Activated naive CD4-positive, alpha-beta T cell (primary cell): ENCODE measurements at places on chromosomes 5 and 9.

GRCh38 chr5:143771189-143771588 lies 40.8 kb upstream of the HMHB1 start:
- no peak for DNase-seq

- no peak for DNase-seq
Measured at GRCh38 chr9:102164247-102164646, 425.8 kb upstream of the GRIN3A start.

- DNase-seq = no peak
Measured at GRCh38 chr9:129141066-129142041, 30.1 kb downstream of the PTPA start.

DNA sequence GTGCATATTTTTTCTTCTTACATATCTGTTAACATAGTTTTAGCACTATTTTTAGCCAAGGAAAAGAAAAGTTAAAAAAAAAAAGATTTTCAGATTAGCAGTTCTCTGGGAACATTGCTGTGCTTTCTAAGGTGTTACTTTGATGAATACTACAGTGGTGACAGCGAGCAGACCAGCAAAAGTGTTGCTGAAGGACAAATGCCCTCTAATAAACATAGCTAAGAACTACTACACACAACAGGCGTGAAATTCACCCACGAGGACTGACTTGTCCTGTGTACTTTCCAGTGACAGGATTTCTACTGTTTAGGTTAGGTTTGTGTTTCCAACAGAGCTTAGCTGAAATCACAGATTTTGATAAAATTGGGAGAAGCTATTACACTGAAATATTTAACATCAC lies 153.8 kb downstream of the HCN1 start:
- no peak for DNase-seq

DNA sequence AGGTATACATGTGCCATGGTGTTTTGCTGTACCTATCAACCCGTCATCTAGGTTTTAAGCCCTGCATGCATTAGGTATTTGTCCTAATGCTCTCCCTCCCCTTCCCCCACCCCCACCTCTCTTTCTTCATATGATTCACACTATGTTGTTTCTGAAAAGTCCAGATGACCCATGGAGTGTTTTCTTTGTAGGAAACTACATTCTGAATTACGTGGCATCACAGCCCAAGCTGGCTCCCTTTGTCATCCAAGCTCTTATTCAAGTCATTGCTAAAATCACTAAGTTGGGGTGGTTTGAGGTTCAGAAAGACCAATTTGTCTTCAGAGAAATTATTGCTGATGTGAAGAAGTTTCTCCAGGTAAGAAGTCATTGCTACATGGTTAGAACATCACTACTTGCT lies 30.4 kb downstream of the RANBP17 start:
- DNase-seq = no peak

DNA sequence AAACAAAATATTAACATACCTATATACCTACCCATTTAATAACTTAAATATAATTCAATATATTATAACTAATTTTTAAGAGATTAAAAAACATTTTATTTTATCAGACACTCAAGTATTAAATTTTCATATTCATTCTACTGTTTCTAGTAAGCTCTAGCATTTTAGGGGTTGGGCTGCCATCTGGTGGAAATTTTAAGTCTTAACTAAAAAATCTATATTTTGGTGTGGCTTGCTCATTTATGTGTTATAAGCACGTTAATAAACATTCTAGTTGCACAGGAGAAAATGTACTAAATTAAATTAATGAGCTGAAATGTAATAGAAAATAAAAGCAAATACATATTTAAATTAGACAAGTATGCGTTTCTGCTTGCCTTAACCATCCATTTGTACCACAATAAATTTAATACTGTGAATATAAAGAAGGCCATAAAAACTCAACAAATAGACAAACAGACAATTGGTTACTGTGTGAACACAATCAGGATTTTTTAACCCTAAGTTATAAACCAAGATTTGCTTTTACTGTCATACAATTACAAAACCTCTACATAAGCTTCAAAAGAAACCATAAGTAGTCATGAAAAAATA lies 1728.3 kb upstream of the CDH9 start:
- no peak for DNase-seq

DNA sequence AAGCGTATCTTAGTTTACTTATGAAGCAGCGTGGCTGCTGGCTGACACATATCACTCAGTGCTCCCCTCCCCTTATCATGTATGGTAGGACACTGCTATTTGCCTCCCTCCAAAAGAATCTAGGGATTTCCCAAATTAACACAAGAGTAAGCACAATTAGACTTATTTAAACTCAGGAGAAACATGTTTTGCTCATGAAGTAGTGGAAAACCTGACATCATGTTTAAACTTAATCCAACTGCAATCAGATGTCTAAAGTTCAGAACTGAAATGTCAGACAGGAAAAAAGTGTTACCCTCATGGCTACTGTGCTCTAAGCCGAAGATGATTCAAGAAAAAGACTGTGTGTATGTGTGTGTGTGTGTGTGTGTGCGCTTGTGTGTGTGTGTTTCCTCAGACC lies 324.1 kb upstream of the TNC start:
- no peak for DNase-seq

DNA sequence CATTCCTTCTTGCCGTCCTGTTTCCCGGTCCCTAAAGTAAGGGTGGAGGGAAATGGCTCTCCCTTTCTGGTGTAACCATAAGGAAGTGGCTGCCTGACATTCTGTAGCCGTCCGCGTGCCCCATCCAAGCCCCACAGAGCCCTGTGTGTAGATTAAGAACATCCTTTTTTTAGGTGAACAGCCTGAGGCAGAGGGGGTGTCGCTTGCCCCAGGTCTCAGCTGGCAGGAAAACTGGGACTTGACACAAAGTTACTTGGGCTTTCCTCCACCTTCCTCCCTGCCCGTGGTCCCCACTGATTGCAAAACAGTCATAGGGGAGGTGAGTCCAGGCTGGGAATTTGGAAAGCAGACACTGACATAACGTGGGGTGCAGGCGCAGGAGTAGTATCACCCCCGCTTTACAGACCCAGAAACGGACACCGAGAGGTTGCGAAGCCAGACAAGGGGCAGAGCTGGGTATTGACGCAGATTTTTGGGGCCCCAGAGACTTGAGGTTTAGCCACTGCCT lies 22.8 kb downstream of the C9orf50 start:
- DNase-seq = no peak

- no peak for DNase-seq
Measured at GRCh38 chr5:153659039-153659736, 168.7 kb downstream of the GRIA1 start.

GRCh38 chr9:131053896-131054295 lies 42.4 kb upstream of the AIF1L start:
- DNase-seq = no peak

GRCh38 chr5:164336276-164336675 lies 830.9 kb downstream of the MAT2B start:
- no peak for DNase-seq

DNA sequence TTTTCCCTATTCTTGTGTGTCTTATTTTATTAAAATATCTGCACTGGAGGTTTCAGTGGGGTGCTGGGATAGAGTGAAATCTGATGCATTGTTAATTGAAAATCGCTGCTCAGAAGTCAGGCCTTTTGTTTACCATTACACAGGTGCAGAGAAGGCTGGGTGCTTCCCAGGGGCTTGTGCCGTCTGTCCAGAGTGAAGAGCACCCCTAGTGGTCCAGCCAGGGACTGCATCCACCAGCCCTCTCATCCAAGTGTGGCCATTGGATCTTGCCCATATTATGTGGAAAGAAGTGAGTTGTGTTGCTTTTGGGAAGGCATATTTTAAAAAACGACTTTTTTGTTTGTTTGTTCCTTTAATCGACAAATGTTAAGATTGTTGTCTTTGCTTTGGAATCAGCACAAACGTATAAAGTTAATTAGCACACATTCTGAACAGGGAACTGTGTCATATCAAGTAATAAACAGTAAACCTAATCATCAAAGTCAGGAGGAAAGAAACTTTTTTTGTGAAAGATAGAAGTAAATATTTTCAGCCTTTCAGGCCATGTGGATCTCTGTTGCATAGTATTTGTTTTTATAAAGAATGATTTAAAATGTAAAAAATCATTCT lies 315.6 kb downstream of the MTRR start:
- DNase-seq = no peak

DNA sequence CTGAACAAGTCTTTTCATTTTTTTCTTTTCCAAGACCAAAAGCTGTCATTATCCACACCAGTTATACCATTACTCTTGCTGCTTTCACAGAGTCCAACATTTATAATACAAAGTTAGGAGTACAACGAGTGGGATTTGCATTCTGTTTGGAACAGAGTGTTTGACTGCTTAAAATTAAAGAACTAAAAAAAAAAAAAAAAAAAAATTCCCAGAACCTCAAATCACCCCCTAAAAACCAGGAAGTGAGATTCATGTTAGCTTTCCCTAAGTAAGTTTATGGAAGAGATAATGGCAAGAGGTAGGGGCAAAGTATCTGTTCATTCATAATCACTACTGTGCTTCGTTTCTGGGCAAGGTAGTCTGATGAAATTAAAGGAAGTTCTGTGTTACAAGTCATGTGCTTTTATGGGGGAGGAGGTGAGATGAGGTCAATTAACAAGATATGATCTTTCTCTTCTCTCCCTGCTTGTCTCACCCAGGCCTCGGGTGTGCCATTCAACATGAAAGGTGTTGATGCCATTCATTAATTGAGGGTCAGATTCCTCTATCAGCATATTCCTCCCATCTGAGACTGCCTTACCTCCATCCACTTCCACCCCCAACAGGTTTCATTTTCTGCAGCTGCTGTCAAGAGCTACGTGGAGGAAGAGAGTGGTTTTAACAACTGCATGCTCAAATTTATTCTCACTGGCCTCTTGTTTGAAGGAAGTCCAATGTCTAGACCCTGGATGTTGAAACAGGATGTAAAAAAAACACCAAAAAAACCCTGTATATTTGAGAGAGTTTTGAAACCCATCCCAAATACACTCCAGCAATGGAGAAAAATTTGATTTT lies 58.1 kb downstream of the MARCHF3 start:
- DNase-seq = no peak

GRCh38 chr5:103247118-103247517 lies 11.4 kb upstream of the MACIR start:
- no peak for DNase-seq

DNA sequence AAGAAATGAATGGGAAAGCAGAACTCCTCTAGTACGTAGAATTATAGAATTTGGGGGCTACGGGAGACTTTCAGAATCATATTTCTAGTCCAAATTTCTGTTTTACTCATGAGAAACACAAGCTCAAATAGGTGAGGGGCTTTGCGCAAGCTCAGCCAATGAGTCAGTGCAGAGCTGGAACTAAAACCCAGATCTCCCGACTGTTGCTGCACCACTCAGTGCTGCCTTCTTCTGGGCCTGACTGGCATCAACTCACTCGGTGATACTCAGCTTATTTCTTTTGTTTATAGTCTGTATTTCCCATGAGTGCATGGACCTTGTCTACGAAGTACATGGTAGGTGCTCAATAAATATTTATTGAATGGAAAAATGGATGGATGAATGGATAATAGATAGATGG lies 280.2 kb downstream of the CDK5RAP2 start:
- DNase-seq = no peak

DNA sequence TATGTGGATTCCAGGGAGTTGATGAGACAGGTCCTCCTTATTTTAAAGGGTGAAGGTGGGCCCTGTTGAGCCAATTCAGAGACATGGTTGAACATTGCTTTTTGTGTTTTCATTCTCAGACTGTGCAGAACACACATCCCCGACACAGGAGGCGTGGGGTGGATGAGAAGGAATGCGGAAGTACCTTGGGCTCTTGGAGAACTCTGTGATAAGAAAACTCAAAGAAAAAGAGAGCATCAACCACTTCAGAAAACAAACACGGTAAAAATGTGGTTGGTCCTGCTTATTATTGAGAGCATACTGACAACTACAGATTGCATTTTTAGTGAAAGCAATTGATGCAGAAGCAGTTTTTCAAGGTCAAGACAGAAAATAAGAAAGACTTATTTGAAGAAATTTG lies 659.8 kb downstream of the IRX1 start:
- no peak for DNase-seq

- no peak for DNase-seq
Measured at GRCh38 chr5:107456281-107456715, 214.4 kb downstream of the EFNA5 start.

GRCh38 chr5:143023411-143024096 lies 253.4 kb downstream of the ARHGAP26 start:
- DNase-seq = no peak

GRCh38 chr9:80791836-80792235 lies 897.5 kb downstream of the TLE1 start:
- DNase-seq = no peak

- DNase-seq = no peak
Measured at GRCh38 chr9:82764061-82764668, 298.8 kb downstream of the RASEF start.

GRCh38 chr9:99030092-99030511 lies 74.8 kb upstream of the TGFBR1 start:
- DNase-seq = no peak
